ENCODE measurements at places on chromosomes 3 and 15.

GRCh38 chr3:160885791-160886286 lies 129.8 kb downstream of the PPM1L start:
- H3K27ac ChIP-seq = no peak overlapping the region
- no peaks in the 10 kb centered on the region for H3K4me1 ChIP-seq
- DNase-seq = no peak
- no peak overlapping the region for H3K4me3 ChIP-seq

GRCh38 chr3:195155570-195156241 lies 115.3 kb downstream of the XXYLT1 start:
- DNase-seq = no peak
- H3K27me3 ChIP-seq = no peaks in the 10 kb centered on the region
- no peak overlapping the region for H3K27ac ChIP-seq
- H3K4me1 ChIP-seq = peaks cover 6% of the 10 kb centered on the region
- no peaks in the 10 kb centered on the region for H3K36me3 ChIP-seq
- H3K4me3 ChIP-seq = no peak overlapping the region

DNA sequence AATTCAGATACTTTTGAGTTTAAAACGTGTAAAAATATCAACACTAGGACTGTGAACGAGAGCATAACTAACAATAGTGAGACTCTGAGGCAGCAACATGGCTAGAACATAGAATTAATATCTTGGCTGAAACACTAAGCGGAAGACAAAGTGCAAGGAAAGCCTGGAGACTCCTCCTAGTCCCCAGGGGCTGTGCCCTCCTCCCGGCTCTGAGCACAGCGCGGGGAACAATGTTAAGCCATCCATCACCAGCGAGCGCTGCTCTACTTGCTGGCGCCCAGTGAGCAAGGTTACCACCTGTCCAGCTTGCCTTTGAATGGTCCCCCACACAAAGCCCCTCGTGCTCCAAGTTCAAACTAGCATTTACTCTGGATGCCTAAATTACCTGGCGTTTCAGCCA lies 436.9 kb downstream of the FOXP1 start:
- no peak overlapping the region for H3K4me3 ChIP-seq
- H3K27ac ChIP-seq = no peak overlapping the region
- H3K27me3 ChIP-seq = no peaks in the 10 kb centered on the region
- peaks cover 5% of the 10 kb centered on the region for H3K4me1 ChIP-seq
- peaks cover 3% of the 10 kb centered on the region for H3K36me3 ChIP-seq

- DNase-seq = no peak
- no peak overlapping the region for H3K27ac ChIP-seq
- H3K4me3 ChIP-seq = no peak overlapping the region
- H3K36me3 ChIP-seq = no peaks in the 10 kb centered on the region
- no peaks in the 10 kb centered on the region for H3K27me3 ChIP-seq
Measured at GRCh38 chr15:41806291-41807181, 21.4 kb upstream of the JMJD7 start.

- H3K4me3 ChIP-seq = no peak within 1 kb of the TSS
- no peak for DNase-seq
- H3K27ac ChIP-seq = no peak within 1 kb of the TSS
- no peaks in the 10 kb centered on the region for H3K27me3 ChIP-seq
- H3K4me1 ChIP-seq = no peaks in the 10 kb centered on the region
Measured at GRCh38 chr3:61561374-61562041, at the start of gene PTPRG. Gene PTPRG, plus strand, starts transcription at chr3:61561571. Its CDS starts 717 bp downstream, at chr3:61562288.

GRCh38 chr3:88775026-88775690 lies 332.3 kb upstream of the EPHA3 start:
- no peak overlapping the region for H3K27ac ChIP-seq
- no peaks in the 10 kb centered on the region for H3K27me3 ChIP-seq
- no peak for DNase-seq
- no peak overlapping the region for H3K4me3 ChIP-seq

DNA sequence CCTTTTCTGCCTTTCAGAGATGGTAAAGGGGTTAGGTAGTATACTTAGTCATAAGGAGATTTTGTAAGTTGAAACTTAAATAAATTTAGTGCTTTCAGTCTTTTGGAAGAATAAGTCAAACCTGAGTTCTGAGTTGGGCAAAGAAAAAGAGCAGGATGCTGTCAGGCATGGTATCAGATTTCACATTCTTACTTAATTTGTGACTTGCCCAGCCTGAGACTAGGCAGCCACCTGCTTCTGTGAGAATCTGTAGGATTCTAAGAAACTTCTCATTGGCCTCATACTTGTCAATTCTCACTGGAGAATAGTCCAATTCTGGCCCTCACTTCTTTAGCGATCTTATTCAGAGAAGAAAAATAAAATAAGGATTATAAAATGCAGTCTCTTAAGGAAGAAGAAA lies 577.5 kb downstream of the DIPK2A start:
- no peaks in the 10 kb centered on the region for H3K27me3 ChIP-seq
- H3K27ac ChIP-seq = no peak overlapping the region

DNA sequence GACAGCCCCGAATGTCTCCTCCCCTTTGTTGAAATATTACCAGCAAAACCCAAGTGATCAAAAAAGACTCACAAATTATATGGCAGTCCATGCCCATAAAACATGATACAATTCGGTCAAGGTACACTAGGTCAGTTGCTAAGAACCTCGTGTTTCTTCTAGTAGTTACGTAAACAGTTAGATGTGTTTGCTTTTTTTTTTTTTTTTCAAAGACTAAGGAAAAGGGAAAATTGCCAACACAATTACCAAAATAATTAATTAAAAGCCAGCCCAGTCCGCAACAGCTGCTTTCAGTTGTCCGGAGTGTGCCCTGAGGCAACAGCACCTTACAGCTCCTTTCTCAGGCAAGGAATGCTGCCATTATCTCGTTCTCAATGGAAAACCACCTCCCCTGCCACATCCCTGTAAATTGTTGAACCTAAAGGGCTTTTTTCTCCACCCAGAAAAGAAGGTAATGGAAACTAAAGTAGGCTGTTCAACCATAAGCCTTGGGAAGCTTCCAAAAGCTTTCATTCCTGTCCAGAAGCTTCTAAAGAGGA lies 129.2 kb upstream of the TSC22D2 start:
- no peaks in the 10 kb centered on the region for H3K27me3 ChIP-seq
- H3K27ac ChIP-seq = no peak overlapping the region
- no peaks in the 10 kb centered on the region for H3K36me3 ChIP-seq
- H3K4me3 ChIP-seq = no peak overlapping the region
- no peaks in the 10 kb centered on the region for H3K4me1 ChIP-seq

GRCh38 chr3:109268181-109268580 lies 48.1 kb downstream of the DPPA2 start:
- H3K27me3 ChIP-seq = no peaks in the 10 kb centered on the region
- no peaks in the 10 kb centered on the region for H3K4me1 ChIP-seq
- no peaks in the 10 kb centered on the region for H3K36me3 ChIP-seq
- H3K27ac ChIP-seq = no peak overlapping the region
- DNase-seq = no peak

DNA sequence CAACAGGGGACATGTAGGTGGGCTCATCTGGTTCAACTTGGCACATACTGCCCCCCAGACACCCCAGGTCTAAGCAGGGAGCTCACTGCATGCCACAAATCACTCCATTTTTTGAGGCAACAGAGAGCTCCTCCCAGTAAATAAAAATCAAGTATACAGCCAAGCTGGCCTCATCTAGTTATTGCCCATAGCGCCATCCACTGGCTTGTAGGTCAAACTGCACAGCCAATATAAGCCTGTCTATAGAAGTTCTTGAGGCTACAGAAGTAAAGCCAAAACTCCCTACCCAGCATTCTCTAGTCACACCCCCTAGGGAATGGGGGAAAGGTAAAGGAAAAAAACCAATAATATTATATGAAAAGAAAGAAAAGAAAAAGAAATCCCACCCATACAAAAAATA lies 453.7 kb downstream of the ZNF385D start:
- DNase-seq = no peak
- no peaks in the 10 kb centered on the region for H3K27me3 ChIP-seq
- no peaks in the 10 kb centered on the region for H3K4me1 ChIP-seq
- H3K4me3 ChIP-seq = no peak overlapping the region

DNA sequence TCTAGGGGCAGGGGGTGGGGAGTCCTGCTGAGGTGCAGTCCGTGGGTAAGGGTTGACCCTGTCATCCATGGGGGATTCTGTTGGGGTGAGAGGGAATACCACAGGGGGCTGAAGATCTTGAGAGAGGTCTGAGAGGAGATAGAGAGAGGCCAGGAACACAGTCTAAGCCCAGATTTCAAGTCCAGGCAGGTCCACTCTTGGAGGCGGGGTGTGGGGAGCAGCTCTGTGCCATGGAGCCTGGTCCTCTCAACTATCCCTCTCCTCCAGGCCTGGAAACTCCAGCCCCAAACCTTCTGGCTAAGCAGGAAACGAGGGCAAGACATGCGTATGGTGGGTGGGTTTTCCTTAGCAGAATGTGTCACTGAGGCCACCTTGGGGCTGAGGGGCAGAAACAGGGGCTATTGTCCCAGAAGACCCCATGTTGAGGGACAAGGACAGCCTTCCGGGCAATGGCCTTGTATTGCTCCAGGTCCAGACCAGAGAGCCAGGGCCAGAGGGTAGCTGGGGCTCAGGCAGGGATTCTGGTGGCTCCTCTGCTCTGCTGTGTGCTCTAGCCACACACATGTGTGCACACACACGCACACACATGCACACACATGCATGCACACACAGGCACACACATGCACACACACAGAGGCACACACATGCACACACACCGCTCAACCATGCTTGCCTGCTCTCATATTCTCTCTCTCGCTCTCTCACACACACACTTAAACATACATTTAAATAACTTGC lies 48.6 kb upstream of the MAGEF1 start:
- DNase-seq = no peak
- no peaks in the 10 kb centered on the region for H3K27me3 ChIP-seq
- no peaks in the 10 kb centered on the region for H3K36me3 ChIP-seq
- H3K4me1 ChIP-seq = peaks cover 57% of the 10 kb centered on the region

DNA sequence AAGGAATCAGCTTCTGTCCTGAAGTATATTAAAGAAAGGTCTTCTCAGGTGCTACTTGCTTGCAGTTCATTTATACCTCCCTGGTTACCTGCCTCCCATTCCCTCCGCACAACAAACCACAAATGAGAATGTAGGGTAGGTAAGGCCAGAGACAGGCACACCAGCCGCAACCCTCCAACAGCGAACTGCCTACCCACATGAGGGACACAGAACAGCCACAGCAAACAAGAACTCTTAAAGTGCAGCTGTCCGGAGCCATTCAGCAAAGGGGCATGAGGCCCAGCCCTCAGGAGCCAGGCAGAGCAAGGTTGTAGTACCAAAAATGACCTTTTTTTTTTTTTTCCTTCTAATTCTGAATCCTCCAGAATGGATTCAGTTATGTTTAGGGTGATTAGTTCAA lies 52.4 kb downstream of the SPSB4 start:
- H3K27ac ChIP-seq = no peak overlapping the region
- no peak for DNase-seq
- H3K4me1 ChIP-seq = no peaks in the 10 kb centered on the region
- no peaks in the 10 kb centered on the region for H3K36me3 ChIP-seq

- no peak overlapping the region for H3K27ac ChIP-seq
- no peak overlapping the region for H3K4me3 ChIP-seq
- DNase-seq = no peak
- H3K4me1 ChIP-seq = no peaks in the 10 kb centered on the region
- no peaks in the 10 kb centered on the region for H3K36me3 ChIP-seq
- H3K27me3 ChIP-seq = no peaks in the 10 kb centered on the region
Measured at GRCh38 chr15:38038659-38039442, 104.4 kb downstream of the TMCO5A start.
